ENCODE measurements at places on chromosomes 7 and 10.

- no peaks in the 10 kb centered on the region for H3K27me3 ChIP-seq
- peak overlapping the region; percentile 1 for H3K4me3 ChIP-seq
- H3K27ac ChIP-seq, result no peak overlapping the region
- peaks cover 6% of the 10 kb centered on the region for H3K4me1 ChIP-seq
- DNase-seq, result no peak
- no peaks in the 10 kb centered on the region for H3K36me3 ChIP-seq
Observed at GRCh38 chr7:129308047-129308446, 83.2 kb downstream of the AHCYL2 start.

DNA sequence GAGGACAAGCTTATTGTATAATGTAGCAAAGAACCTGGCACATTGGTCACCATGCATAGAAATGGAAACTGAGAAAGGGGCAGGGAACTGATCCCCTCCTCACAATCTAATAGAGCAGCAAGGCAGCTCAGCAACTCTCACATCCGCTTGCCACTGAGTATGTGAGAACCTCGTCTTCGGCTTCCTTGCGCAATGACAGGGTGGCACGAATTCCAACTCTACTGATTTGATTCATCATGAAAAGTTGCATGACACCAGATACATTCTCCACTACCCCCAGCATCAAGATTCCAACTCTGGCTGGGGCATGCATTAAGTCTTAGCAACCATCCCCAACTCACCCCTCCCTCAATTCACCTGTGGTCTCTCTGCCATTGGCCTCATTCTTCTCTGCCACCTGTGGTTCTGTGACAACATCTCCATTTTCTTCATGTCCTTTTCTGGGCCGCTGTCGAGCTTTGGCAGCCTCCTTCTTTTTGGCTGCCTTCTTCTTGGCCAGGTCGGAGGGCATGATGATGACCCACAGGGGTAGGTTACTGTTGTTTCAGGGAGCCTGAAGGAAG is 976 bp downstream of the ABCF2 start:
- H3K36me3 ChIP-seq, result peaks cover 28% of the 10 kb centered on the region
- no peak overlapping the region for H3K27ac ChIP-seq
- H3K27me3 ChIP-seq, result peaks cover 6% of the 10 kb centered on the region

- peaks cover 12% of the 10 kb centered on the region for H3K27me3 ChIP-seq
- H3K4me1 ChIP-seq, result peaks cover 10% of the 10 kb centered on the region
- H3K4me3 ChIP-seq, result no peak overlapping the region
- H3K27ac ChIP-seq, result no peak overlapping the region
- no peak for DNase-seq
- H3K36me3 ChIP-seq, result peaks cover 10% of the 10 kb centered on the region
Observed at GRCh38 chr7:155208681-155209477, 88.8 kb upstream of the INSIG1 start.

GRCh38 chr7:80537091-80537490 is 25.2 kb upstream of the GNAT3 start:
- no peaks in the 10 kb centered on the region for H3K4me1 ChIP-seq
- DNase-seq, result no peak
- H3K27me3 ChIP-seq, result no peaks in the 10 kb centered on the region
- H3K36me3 ChIP-seq, result no peaks in the 10 kb centered on the region
- no peak overlapping the region for H3K4me3 ChIP-seq

- H3K36me3 ChIP-seq, result no peaks in the 10 kb centered on the region
- no peaks in the 10 kb centered on the region for H3K27me3 ChIP-seq
- H3K27ac ChIP-seq, result no peak overlapping the region
- H3K4me3 ChIP-seq, result no peak overlapping the region
- peaks cover 9% of the 10 kb centered on the region for H3K4me1 ChIP-seq
- no peak for DNase-seq
Observed at GRCh38 chr10:6711881-6712280, 131.8 kb upstream of the PRKCQ start.

GRCh38 chr7:100598425-100598824 is 3.7 kb upstream of the PCOLCE start:
- H3K27ac ChIP-seq, result no peak overlapping the region
- DNase-seq, result no peak
- peaks cover 2% of the 10 kb centered on the region for H3K4me1 ChIP-seq
- H3K36me3 ChIP-seq, result no peaks in the 10 kb centered on the region
- no peak overlapping the region for H3K4me3 ChIP-seq

- no peaks in the 10 kb centered on the region for H3K27me3 ChIP-seq
- peaks cover 4% of the 10 kb centered on the region for H3K36me3 ChIP-seq
- no peak for DNase-seq
Observed at GRCh38 chr7:131346885-131347592, 19.4 kb downstream of the MKLN1 start.

- peaks cover 15% of the 10 kb centered on the region for H3K27me3 ChIP-seq
- DNase-seq, result no peak
- H3K4me1 ChIP-seq, result no peaks in the 10 kb centered on the region
- H3K27ac ChIP-seq, result no peak overlapping the region
- H3K36me3 ChIP-seq, result peaks cover 33% of the 10 kb centered on the region
- H3K4me3 ChIP-seq, result no peak overlapping the region
Observed at GRCh38 chr7:158384746-158385145, 202.9 kb downstream of the PTPRN2 start.

GRCh38 chr7:71193099-71193810 is 61.3 kb downstream of the GALNT17 start:
- H3K27ac ChIP-seq, result no peak overlapping the region
- no peak for DNase-seq
- no peaks in the 10 kb centered on the region for H3K27me3 ChIP-seq
- peaks cover 6% of the 10 kb centered on the region for H3K36me3 ChIP-seq

- no peaks in the 10 kb centered on the region for H3K36me3 ChIP-seq
- DNase-seq, result no peak
- H3K4me1 ChIP-seq, result peaks cover 4% of the 10 kb centered on the region
- H3K27ac ChIP-seq, result no peak overlapping the region
Observed at GRCh38 chr7:142362349-142362748, 104.5 kb upstream of the PRSS58 start.

DNA sequence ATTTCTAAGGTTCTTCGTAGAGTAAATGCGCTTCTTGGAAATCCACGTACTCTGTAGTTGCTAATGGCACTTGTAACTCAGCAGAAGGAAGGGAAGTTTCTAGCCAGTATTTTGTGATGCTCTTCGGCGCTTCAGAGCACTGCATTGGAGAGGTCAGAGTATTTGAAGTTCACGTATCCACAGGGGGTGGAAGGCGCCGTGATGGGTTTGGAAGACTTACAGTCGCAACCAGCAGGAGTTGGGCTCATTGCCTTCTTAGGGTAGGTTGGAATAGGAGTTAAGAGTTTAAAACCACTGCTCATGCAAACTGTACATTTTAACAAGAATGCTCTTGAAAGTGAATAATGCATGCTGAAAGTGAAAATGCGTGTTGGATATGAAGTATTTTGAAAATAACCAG is 49.1 kb downstream of the SHH start:
- peak overlapping the region; percentile 43 for H3K27ac ChIP-seq
- H3K27me3 ChIP-seq, result peaks cover 5% of the 10 kb centered on the region
- H3K4me1 ChIP-seq, result peaks cover 46% of the 10 kb centered on the region

GRCh38 chr10:77357611-77358310 is 279.8 kb downstream of the KCNMA1 start:
- H3K27me3 ChIP-seq, result peaks cover 3% of the 10 kb centered on the region
- H3K4me3 ChIP-seq, result no peak overlapping the region
- H3K36me3 ChIP-seq, result no peaks in the 10 kb centered on the region
- H3K27ac ChIP-seq, result no peak overlapping the region

DNA sequence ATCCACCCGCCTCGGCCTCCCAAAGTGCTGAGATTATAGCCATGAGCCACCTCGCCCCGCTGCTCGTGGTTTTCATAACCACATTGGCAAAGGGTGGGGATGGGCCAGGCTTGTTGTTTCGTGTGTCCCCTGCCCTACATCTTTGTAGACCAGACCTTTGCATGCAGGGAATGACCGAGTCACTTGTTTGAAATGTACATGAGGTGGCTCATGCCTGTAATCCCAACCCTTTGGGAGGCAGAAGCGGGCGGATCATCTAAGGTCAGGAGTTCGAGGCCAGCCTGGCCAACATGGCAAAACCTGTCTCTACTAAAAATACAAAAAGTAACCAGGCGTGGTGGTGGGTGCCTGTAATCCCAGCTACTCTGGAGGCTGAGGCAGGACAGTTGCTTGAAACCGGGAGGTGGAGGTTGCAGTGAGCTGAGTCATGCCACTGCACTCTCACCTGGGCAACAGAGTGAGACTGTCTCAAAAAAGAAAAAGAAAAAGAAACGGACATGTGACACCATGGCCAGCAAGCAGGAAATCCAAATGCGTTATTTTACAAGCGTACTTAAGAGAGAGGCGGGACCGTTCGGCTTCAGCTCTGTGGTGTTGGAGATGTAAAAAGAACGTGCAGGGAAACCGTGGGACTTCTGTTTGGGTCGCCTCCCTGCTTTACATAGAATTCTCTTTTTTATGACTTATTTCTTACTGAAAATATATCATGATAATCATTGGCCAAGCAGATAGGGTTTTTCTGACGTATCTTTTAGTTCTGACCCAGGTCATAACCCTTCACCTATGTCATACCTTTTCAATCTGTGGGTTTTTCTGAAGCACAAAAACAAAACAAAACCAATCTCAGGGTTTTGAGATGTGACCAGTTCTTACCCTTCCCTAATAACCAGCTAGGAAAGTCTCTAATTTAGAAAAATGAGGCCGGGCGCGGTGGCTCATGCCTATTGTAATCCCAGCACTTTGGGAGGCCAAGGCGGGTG is 45.1 kb downstream of the WIPI2 start:
- no peaks in the 10 kb centered on the region for H3K27me3 ChIP-seq
- H3K4me1 ChIP-seq, result peaks cover 5% of the 10 kb centered on the region
- H3K27ac ChIP-seq, result no peak overlapping the region
- peaks cover 26% of the 10 kb centered on the region for H3K36me3 ChIP-seq

DNA sequence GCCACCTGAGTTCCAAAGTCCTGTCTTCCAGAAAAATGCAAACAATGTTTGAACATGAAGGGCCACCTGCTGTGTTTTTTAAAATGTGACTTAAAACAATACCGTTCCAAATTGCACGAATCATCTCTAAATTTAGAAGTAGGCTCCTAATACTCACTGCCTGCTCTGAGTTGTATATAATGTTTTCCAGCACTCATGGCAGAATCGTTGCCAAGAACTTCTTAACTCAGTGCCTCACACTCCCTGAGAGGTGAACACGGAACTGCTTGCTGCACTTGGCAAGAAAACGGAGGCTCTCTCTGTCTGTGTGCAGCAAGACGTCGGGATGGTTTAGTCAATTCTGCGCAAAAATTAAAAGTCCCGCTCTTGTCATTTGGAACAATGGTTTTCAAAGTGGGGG is 757.3 kb upstream of the AUTS2 start:
- H3K27me3 ChIP-seq, result peaks cover 11% of the 10 kb centered on the region
- no peaks in the 10 kb centered on the region for H3K4me1 ChIP-seq
- peaks cover 20% of the 10 kb centered on the region for H3K36me3 ChIP-seq
- H3K4me3 ChIP-seq, result no peak overlapping the region

DNA sequence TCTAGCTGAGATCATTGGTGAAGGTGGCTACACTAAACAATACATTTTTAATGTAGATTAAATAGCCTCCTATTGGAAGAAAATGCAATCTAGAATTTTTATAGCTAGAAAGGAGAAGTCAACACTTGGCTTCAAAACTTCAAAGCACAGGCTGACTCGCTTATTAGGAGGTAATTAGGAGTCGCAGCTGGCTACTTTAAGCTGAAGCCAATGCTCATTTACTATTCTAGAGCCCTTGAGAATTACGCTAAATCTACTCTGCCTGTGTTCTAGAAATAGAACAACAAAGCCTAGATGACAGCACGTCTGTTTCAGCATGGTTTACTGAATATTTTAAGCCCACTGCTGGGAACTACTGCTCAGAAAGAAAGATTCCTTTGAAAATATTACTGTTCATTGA is 101.6 kb upstream of the EEPD1 start:
- no peaks in the 10 kb centered on the region for H3K36me3 ChIP-seq
- H3K27ac ChIP-seq, result no peak overlapping the region
- peaks cover 4% of the 10 kb centered on the region for H3K4me1 ChIP-seq
- no peak for DNase-seq

DNA sequence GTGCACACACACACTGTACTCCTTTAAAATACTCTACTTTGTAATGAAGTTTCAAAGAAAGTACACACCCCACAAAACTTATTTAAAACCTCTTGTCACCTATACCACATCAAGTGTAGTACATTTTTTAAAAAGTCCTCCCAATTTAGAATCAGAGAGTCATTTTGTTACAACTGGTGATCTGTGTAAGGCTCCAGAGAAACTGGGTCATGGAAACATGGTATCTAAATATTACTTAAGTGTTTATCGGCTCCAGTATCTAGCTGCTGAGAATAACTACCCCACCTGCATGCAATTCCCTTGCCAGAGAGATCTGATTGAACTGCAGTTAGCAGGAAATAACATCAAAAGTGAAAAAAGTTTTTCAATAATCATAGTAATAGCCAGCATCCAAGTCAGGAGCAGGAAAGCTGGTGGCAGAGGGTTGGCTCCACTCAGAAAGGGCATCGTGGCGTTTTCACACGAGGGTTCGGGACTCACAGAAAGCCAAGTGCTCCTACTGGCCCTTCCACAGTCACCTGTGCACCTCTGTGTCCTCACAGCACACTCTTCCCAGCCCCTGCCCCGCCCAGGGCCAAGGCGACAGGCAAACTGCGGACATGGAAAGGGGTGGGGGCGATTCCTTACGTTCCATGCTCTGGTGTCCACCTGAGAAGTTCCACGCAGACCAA is 6.5 kb downstream of the RGS10 start:
- no peak overlapping the region for H3K27ac ChIP-seq
- no peak overlapping the region for H3K4me3 ChIP-seq
